ENCODE measurements at places on chromosomes 12 and 14.

DNA sequence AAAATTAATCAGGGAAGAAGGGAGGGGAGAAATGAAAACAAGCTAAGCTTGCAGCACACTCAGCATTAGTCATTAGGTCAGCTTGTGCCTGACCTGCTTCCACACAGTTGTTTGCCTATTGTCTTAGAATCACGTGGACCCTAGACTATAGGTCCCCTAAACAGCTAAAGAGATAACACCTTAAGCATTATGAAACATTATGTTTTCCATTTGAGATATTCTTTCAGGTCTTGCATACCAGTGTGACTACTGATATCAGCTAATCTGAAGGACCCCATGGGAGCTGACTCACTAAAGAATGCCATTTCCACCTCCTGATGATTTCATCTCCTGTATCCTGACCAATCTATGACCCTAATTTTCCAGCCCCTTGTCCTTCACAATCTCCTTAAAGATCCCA is 154.1 kb upstream of the FUT8 start:
- peak; percentile 87 for DNase-seq

GRCh38 chr12:25800101-25800500 is 158.4 kb upstream of the RASSF8 start:
- DNase-seq, result peak; percentile 11

GRCh38 chr12:15996254-15996653 is 85.1 kb downstream of the DERA start:
- DNase-seq, result peak; percentile 71

GRCh38 chr12:107178776-107179175 is 85.4 kb upstream of the CRY1 start:
- no peak for DNase-seq

- peak; percentile 33 for DNase-seq
Observed at GRCh38 chr12:71780237-71780822, 25.7 kb downstream of the RAB21 start.

DNA sequence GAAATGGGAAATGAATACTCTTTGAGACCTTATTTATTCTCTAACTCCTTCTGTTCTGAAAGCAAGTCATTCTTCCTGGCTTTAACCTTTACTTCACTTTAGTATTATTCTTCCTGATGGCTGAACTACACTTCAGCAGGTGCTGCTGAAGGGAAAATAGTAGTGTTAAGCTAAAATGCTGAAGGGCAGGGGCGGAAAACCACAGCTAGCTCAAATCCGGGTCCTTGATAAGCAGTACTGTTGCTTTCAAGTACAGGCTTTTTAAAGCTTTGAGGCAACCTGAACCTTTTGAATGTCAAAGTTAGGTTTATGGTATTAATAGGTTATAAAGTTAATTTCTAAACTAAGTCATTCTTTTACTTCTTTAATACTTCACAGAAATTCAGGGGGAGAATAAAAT is 10.7 kb downstream of the CCDC196 start:
- no peak for DNase-seq

- DNase-seq, result no peak
Observed at GRCh38 chr14:73027546-73027945, 640 bp upstream of the ZFYVE1 start.
